Activated CD4-positive, CD25-positive, alpha-beta regulatory T cell treated with anti-CD3 and anti-CD28 coated beads, Interleukin-2, amount 50 U/mL, for 16 hours (primary cell): ENCODE measurements at places on chromosomes 13 and 19.

DNA sequence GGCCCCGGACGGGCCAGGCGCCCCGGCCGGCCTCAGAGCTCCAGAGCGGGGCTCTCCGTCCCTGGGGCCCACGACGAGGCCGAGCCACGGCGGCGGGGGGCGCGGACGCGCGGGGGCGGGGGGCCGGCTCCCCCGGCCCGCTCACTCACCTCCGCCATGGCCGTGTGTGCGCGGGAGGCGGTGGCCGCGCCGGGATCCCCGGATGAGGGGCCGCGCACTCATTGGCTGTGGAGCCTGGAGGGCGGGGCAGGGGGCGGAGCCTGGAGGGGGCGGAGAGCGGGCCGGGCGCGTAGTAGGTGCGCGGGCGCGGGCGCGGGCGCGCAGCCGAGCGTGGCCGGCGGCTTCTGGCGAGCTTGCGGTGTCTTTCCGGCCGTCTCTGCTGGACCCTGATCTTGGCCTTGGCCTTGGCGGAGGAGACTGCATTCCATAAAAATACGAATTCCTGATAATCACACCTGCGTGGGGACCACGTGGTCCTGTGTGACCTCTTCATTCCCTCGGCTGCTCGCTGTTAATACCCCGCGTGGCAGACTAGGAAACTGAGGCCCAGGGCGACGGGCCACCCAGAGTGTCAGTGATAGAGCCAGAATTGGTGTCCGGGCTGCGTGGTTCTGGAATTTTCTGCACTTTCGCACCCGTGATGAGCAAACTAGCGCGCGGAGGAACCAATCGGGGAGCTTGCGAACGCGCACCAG lies at the start of gene MIER2:
Gene MIER2, minus strand, starts transcription at position 172 of the 695 bp plus-strand sequence. Its CDS starts 14 bp downstream, at position 158.
- DNase-seq, result peak; percentile 75

DNA sequence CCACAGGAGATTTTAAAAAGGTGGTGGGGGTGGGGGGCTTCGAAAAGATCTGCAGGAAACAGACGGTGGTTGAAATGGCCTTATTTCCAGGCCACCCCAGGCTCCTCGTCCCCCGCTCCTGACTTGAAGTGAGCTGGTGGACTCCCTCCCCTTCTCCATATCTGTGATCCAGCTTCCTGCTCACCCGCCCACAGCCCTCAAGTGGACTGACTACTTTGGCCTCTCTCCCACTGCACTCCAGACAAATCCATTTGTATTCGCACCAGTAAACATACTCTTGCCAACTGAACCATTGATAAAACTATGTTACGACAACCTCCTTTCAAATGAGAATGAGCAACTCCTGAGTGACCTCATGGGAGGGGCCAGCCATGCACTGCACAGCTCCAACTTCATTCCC lies 259.5 kb downstream of the COL4A1 start:
- DNase-seq, result no peak

DNA sequence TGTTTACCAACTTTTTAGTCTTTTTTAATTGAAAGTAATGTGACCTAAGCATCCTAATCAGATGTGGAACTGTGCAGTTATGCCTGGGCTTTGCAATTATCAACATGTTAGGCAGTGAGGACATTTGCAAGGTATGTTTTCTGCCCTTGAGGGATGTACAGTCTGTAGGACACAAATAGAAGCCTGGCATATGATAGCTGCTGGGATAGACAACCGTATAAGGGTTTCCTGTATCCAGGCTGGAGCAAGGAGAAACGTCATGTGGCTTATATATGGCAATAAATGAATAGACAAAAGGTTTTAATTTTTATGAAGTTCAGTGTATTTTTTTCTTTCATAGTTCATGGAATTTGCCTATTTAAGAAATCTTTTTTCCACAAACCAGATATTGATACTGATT lies 2.0 kb upstream of the VPS36 start:
- no peak for DNase-seq

- no peak for DNase-seq
These were observed 172.2 kb upstream of the SLC10A2 start for GRCh38 chr13:103238441-103238840.

- no peak for DNase-seq
These were observed 218.1 kb downstream of the KCTD12 start for GRCh38 chr13:76668141-76668540.

GRCh38 chr19:33389421-33390100 lies 16.1 kb downstream of the CEBPG start:
- no peak for DNase-seq

GRCh38 chr19:45075301-45076028 lies 813 bp downstream of the ZNF296 start:
- no peak for DNase-seq

DNA sequence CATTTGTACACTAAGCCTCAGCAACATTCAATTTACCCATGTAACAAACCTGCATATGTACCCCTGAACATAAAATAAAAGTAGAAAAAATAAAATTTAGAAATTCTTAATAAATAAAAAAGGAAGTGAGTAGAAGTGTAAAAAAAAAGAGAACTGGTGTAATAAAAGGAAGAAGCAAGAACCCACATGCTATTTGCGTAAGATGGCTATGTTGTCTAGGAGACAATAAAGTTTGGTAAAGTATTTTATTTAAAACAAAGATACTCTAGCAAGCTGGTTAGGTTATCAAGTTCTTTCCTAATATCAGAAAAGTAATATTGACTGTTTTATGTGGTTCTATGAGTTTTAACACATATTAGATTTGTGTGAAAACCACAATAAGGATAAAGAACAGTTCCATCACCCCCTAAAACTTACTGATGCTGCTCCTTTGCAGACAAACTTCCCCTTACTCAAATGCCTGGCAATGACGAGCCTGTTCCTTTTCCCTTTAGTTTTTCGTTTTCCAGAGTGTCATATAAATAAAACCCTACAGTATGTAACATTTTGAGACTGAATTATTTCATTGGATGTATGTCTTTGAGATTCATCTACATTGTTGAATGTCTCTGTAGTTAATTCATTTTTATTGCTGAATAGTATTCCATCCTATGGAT lies 98.9 kb downstream of the TNFSF13B start:
- DNase-seq, result no peak

DNA sequence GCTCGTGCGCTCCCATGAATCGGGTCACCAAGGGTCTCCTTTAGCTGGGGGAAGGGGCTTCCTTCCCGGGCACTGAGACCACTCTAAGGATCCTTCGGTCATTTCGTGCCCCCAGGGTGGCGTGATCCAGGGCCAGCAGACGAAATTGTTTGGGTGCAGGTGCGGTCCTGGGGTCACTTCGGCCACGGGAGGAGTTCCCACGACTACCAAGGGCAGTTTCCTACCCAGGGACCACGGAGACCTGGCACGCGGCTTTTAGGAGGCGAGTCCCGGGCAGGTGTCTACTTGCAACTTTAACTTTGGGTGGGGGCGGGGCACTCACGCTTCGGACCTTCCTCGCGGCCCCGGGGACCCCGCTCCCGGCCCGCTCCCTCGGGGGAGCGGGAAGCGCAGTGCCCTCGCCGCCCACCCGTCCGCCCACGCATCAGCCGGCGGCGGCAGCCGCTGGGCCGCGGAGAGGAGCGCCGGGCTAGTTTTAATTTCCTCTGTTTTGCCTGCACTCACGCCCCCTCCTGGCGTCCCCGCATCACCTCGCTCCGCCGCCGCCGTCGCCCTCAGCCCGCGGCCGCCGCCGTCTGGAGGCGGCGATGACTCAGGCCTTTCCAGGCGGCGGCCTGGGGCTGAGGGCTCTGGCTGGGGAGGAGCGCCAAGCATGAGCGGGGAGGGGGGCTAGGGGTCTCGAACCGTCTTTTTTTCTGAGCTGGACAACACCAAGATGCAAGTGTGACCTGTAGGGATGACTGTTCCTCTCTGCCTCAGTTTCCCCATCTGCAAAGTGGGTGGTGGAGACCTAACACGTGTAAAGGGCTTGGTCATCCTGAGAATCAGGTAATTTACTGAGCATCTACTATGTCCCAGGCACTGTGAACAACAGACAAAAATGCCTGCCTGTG lies 21.8 kb downstream of the OLFM2 start:
- peak; percentile 50 for DNase-seq

DNA sequence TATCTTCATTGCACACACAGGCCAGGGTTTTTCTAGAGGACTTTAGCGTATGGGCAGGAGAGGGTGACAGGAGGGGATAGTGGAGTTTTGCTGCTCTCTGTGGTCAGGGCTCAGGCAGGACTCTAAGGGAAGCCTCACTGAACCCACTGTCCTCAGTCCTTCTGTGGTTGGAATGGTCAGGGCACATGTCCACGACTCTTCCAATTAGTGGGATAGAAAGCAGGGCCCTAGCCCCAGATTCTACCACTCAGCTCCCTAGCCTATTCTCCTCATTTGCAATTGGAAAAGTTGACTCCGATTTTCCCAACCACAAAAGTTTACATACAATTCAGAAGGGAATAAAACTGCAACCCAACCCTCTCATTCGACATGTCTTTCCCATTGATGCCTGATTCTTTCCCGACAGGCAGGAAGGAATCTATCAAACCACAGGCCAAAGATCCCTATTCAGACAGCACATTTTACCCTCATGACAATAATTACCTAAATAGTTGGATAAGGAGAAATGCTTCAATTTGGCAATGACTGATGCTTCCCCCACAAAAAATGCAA lies 38.2 kb downstream of the TGDS start:
- DNase-seq, result no peak

GRCh38 chr19:5234412-5234811 lies 106.2 kb downstream of the PTPRS start:
- no peak for DNase-seq

GRCh38 chr13:34620074-34620850 lies 321.8 kb upstream of the NBEA start:
- no peak for DNase-seq

GRCh38 chr13:98515818-98516465 lies 61.0 kb downstream of the STK24 start:
- DNase-seq, result no peak

GRCh38 chr13:44449999-44450821 lies 76.6 kb downstream of the SERP2 start:
- DNase-seq, result no peak

DNA sequence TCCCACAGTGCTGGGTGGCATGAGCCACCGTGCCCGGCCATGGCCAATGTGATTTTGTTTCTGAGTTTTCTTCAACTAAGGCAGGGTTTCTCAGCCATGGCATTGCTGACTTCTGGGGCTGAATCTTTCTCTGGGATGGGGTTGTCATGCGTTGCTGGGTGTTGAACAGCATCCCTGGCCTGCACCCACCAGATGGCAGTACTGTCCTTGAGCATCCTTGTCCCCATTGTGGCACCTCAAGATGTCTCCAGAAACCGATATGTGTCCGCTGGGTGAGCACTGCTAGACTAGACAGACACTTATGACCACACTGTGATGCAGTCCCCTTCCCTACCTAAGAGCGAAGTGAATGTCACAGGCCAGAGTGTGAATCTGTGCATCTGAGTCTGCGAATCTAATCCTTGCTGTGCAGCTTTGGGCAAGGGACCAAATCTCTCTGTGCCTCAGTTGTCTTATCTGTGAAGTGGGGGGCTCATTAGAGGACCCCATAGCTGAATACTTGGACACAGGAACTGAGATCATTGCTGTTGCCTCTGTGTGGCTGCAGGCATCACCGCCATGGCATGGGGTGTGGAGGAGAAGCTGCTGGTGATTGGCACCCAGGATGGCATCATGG lies 50.3 kb upstream of the SIN3B start:
- peak; percentile 6 for DNase-seq

- no peak for DNase-seq
These were observed 11.8 kb upstream of the GNA11 start for GRCh38 chr19:3082331-3082730.

DNA sequence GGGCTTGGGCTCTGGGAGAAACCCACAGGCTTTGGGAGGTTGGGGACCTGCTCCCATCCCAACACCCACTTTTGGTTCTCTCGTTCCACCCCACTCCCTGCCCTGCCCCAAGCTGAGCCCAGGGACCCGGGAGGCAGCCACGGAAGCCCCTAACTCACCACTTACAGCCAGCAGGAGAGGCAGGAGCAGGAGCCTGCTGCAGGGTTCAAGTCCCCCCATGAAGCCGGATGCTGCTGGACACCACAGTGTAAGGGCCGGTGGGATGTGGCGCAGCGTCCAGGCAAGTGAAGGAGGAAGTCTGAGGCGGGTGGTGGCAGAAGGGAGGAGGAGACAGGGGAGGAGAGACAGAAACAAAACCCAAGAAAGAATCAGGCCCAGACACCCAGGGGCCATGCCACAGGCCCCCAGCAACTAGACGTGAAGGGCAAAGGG lies at the start of gene TYROBP:
Gene TYROBP, minus strand, starts transcription at position 286 of the 432 bp plus-strand sequence. Its CDS starts 67 bp downstream, at position 219.
- DNase-seq, result no peak

GRCh38 chr13:44263751-44264620 lies 109.6 kb upstream of the SERP2 start:
- DNase-seq, result no peak

DNA sequence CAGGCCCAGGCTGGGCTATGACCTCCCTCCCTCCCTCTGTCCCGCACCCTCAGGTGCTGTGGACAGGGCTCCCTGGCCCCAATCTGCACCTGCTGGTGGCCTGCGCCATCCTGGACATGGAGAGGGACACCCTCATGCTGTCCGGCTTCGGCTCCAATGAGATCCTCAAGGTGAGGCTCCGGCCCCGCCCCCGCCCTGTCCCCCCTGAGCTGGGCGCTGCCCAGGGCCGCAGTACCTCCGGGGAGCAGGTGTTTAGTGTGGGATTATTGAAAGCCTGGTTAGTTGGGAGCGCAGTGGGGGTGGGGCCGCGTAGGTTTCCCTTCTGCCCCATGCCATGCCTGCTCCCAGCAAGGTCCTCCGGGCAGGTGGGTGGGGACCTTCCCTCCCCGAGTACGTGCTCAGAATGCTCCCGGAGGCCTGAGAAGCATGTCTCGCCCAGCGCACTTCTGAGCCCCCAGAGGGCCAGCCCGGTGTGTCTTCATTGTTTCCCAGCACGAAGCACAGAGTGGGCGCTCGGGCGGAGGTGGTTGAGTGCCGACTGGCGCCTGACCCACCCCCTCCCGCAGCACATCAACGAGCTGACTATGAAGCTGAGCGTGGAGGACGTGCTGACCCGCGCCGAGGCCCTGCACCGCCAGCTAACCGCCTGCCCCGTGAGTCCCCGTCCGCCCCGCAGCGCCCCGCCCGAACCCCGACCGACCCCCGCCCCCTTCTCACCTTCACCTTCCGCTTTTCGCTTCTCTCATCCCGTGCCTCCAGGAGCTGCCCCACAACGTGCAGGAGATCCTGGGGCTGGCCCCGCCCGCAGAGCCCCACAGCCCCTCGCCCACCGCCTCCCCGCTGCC lies 8.8 kb downstream of the IL4I1 start:
- DNase-seq, result no peak

GRCh38 chr13:90696254-90696653 lies 651.2 kb upstream of the MIR17HG start:
- DNase-seq, result no peak

GRCh38 chr13:21402586-21403307 lies 56.4 kb downstream of the ZDHHC20 start:
- DNase-seq, result no peak

GRCh38 chr19:4347521-4347920 lies 4.2 kb downstream of the MPND start:
- no peak for DNase-seq
